ENCODE measurements at places on chromosomes 13 and 19.

DNA sequence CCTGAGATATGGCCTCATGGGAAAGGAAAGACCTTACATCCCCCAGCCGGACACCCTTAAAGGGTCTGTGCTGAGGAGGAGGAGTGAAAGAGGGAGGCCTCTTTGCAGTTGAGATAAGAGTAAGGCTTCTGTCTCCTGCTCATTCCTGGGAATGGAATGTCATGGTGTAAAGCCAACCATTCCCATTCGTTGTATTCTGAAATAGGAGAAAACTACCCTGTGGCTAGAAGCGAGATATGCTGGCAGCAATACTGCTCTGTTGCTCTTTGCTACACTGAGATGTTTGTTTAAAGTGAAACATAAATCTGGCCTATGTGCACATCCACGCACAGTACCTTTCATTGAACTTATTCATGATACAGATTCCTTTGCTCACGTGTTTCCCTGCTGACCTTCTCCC lies 783 bp upstream of the ZNF587B start:
- no peak for DNase-seq

DNA sequence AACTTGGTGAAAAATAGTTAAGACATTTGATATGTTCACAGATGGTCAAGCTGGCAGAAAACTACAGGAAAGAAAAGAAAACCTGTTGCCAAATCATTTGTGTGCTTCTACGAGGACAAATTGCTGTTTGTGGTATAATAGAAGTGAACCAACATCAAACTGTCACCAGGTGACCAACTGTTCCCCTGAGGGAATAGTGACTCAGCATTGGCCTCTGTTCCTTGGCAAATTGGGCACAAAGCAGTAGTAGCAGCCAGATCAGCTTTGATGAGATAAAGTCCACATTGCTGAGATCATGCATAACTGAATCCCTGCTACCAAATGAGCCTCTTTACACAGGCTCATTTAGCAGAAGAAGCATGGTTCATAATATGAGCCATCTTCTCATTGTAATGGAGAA lies 103.5 kb downstream of the POSTN start:
- no peak for DNase-seq

- no peak for DNase-seq
These were observed 106.4 kb upstream of the MLNR start for GRCh38 chr13:49113526-49114286.

DNA sequence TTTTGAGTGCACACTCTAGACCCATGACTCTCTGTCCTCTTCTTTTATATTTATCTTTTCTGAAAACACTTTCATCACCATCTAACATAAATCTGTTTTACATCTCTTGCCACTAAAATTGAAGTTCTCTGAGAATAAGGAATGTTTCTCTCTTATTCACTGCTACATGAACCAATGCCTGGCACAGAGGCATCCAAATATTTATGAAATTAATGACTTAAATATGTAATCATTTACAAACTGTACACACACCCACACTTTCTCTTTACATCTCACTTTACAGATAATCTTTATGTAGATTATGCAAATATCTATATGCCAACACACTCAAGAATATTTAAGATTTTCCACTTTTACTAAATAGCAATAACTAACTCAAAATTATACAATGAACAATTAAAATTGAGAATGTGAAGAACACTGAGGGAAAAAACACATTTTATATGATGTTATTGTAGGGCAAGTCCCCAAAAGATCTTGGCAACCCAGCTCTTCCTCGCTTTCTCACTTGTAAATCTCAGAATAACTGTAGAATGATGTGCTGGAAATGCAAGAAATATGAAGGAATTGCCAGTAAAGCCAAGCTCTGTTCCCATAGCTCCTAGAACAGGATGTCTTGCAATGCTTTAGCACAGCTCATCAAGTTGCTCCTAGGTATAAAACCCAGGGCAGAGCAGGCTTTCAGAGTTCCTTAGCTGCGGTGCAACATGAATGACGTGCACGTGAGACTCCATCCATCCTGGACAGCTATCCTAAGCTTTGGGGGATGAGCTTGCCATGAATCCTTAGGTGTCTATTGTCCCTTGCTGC lies 50.7 kb downstream of the UGGT2 start:
- no peak for DNase-seq

- DNase-seq = no peak
These were observed 46.7 kb upstream of the KL start for GRCh38 chr13:32969516-32969941.

GRCh38 chr19:21492947-21493906 lies 12.2 kb upstream of the ZNF429 start:
- no peak for DNase-seq

GRCh38 chr13:95060014-95060519 lies 241.2 kb downstream of the ABCC4 start:
- no peak for DNase-seq

GRCh38 chr19:48450863-48451262 lies 4.5 kb upstream of the KCNJ14 start:
- no peak for DNase-seq

DNA sequence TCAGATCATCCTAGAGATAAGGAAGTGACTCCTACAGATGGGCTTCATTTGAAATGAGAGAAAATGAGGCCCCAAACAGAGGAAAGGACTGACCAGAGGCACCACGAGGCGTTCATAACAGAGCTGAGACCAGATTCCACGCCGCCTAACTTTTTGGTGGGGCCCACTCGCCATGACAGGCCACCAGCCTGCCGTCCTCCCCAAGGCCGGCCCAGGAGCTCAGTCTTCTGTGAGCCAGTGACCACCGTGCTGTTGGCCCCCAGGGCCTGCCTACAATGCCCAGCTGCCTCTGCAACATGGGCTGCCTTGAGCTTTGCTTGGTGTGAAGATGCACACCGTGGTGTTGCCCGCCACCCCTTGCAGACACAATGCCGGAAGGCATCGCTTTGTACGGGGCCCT lies 40.5 kb downstream of the TSHZ3 start:
- DNase-seq = no peak

- DNase-seq = no peak
These were observed 145.8 kb downstream of the SLC7A1 start for GRCh38 chr13:29449726-29450125.

DNA sequence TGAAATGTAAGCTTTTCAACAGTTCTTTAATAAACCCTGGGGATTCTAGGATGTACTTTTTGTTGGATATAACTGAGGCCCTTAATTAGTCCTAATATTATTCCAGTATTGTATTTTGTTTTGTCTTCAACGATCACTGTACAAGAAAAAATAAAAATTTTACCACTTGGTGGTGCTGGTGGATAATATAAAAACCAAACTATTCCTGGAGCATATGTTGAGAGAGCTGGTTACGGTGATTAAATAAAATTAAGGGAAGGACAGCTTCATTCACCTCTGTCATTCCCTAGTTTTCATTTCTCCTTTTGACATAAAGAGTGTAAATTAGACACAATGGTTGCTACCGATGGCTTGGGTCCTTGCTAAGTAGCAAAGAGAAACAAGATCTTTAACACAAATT lies 598.6 kb upstream of the PCDH20 start:
- no peak for DNase-seq

- DNase-seq = peak; percentile 61
These were observed 11.8 kb upstream of the SHD start for GRCh38 chr19:4267101-4267900.

DNA sequence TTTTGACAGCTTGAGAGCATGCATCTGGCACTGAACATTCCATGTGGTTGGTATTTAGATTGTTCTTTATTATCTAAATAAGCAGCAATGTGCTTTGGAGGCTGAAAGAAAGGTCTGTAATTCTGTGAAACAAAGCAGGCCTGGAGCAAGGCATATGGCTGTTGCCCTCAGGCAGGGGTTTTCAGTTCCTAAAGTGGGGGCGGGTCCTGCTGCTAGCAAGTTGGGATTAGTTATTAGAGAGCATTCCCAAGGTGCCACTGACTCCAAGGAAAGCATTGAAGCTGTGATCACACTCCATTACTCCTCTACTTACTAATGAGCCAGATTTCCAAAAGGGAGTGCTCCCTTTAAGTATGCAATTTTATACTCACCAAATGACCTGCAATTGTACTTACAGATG lies 432.2 kb downstream of the OLFM4 start:
- DNase-seq = no peak

DNA sequence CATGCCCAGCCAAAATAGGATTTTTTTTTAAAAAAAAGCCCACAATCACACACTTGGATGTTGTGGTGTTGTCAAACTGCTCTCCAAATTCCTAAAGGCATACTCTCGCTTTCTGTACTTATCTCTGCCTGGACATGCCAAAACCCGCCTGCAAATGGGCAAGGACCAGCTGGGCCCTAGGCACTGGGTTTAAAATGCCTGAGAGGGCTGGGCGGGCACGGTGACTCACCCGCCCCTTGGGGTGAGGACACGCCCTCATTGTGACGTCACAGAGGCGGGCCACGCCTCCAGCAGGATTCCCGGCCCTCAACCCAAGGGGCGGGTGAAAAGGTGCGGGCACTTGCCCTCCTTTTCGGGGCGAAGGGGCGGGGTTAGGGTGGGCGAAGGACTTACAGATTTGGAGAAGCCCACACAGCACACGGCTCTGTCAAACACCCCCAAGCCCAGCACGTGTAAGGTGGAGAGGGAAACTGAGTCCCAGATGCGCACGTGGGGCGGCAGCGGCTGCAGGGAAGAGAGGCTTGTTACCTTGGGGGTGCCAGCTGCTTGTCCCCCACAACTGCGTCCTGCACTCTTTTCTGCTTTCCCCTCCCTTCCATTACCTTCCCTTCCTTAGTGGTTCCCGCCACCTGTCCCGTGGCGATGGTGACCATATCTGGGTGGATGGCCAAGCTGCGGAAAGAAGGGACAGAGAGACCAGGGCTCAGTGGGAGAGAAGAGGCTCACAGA lies 6.6 kb downstream of the EML2 start:
- peak; percentile 49 for DNase-seq

- DNase-seq = no peak
These were observed 34.9 kb downstream of the CAB39L start for GRCh38 chr13:49409008-49409407.

DNA sequence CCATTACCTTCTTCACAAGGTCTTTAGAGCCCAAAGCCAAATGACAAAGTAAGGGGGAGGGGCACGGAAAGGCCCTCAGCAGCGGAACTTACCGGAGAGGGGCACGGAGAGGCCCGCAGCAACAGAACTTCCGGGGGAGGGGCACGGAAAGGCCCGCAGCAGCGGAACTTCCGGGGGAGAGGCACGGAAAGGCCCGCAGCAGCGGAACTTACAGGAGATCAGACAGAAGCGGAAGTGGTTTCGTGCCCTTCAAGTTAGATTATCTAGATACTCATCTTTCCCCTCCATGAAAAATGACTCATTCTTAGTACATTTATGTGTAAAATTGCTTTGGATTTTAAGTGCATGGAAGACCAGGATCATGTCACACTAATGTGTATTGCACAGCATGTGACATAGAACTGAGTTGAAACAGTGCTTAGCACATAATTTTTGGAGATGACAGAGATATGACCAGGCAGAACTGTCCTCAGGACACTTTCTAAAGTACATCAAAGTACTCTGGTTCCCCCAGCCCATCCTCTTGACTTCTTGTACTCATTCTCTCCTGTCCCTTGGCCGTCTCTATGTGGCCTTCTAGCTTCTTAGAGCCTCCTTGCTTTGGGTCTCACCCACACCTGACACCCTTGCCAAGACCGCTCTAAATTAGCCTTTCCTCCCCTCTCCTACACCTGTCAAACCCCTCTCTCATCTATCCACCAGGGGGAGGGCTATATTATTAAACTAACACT lies 25.7 kb upstream of the TPTE2 start:
- peak; percentile 69 for DNase-seq

DNA sequence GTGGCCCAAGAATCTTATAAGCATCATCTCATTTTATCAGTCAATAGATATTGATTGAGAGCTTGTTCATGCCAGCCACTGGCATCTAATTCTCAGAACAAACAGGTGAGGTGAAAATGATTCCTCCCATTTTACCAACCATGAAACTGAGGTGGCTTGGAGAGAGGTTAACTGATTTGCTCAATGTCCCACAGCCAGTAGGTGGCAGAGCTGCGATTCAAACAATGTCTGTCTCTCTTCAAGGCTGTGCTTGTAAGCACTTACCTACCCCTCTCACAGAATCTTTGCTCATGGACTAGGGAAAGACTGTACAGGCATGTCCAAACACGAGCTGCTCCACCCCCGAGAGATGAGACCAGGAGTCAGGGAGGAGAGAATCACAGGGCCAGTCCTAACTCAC lies 21.5 kb upstream of the GSX1 start:
- DNase-seq = peak; percentile 18

GRCh38 chr19:6423499-6424194 lies 964 bp downstream of the KHSRP start:
- DNase-seq = peak; percentile 38

GRCh38 chr19:32661318-32661717 lies 13.7 kb downstream of the ANKRD27 start:
- DNase-seq = no peak

- DNase-seq = no peak
These were observed 46.2 kb downstream of the CDK8 start for GRCh38 chr13:26300140-26300539.

DNA sequence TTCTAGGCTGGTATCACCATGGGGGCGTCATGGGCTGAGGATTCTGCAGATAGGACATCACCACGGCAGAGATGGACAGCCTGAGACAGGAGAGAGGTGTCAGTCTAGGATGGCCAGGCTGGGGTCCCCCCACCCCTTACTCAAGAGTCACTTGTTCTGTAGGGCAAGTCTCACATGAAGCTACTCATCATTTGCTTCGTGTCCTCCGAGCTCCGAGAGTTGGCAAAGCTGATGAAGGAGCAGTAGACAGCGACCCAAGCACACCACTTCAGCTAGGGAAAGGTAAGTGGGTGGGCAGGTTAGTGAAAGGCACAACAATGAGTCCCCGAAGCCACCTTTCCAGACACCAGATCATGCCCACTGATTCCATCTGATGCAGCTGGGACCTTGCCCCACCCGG lies 1.7 kb downstream of the WDR83 start:
- no peak for DNase-seq

- no peak for DNase-seq
These were observed 17.0 kb upstream of the DOCK9 start for GRCh38 chr13:98994896-98995295.

GRCh38 chr19:49366110-49366509 lies 2.4 kb downstream of the DKKL1 start:
- DNase-seq = no peak

DNA sequence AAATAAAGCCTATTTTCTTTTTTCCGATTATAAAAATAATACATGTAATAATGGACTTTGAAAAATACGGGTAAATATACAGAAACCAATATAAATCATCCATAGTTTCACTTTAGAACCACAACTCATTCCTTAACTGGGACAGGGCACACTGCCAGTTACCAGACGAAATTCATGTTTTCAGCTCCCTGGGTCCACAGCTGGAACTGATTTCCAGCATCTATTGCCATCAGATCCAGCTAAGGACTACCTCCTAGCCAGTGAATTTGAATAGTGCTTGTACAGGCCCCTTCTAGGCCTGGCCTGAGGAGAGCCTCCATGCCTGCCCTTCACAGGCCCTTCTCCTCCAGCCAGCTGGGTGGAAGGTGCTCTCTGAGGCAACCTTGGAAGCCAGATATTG lies 30.0 kb upstream of the ATP12A start:
- no peak for DNase-seq

DNA sequence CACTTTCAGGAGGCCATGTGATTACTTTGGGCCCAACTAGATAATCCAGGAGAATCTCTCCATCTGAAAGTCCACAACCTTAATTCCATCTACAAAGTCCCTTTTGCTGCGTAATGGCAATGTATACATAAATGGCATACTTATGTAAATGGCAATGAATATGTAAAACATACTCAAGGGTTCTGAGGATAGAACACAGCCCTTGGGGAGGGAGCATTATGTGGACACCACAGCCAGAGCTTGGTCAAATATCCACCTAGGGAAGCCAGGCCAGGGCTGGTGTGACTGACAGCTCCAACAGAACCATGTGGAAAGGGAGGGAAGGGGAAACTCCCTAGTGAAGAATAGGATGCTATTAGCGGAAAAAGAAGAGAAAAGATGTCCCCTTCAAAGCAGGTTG lies 496.2 kb downstream of the COG6 start:
- DNase-seq = no peak
